ENCODE measurements at places on chromosomes 11 and 22.

- DNase-seq: no peak
These were observed 8.3 kb downstream of the KRTAP5-11 start for GRCh38 chr11:71574418-71574817.

DNA sequence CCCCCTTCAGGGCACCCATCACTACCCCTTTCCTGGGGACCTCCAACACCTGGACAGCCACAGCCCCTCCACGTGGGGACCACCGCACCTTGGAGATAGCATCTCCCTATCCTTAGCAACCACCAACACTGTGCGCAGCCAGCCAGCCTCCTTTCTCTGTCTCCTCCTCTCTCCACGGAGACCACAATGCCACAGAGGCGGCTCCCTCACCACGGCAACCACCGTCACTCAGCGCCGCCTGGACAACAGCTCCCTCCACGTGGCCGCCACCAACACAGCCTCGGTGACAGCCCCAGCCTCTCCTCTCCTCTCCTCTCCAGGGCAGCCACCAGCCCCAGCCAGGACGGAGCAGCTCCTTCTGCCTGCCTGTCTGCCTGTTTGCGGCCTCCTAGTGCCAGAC is 10.5 kb downstream of the ELFN2 start:
- DNase-seq: no peak

DNA sequence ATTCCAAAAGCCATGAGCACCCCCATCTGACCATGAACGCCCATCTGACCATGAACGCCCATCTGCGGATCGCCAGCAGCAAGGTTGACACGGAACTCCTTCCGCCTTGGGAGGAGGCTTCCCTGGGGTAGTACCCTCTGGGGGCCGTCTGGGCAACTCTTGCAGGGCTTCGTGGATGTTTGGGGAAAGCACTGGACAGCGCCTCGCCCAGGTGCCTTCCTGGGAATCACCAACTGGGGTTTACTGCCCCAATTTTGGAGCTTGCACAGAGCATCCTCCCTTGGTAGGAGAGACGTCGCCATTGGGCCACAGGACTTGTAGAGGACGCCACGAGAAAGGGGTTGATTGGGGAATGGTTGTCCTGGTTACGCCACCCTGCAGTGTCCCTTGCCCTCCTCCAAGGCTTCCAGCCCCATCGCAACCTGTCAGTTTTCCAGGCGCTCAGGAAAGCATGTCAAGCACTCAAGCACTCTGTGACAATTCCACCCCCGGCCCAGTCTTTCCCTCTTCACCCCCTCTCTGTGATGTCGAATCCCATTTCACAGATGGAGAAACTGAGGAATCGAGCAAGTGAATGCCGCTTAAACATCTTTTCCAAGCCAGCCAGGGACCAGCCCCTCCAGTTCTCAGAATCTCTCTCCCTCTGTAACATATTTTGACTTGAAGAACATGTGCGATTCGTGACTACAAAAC is 914 bp upstream of the PRDM11 start:
- DNase-seq: peak; percentile 53

GRCh38 chr11:58742981-58743880 is 11.5 kb upstream of the GLYAT start:
- DNase-seq: no peak

DNA sequence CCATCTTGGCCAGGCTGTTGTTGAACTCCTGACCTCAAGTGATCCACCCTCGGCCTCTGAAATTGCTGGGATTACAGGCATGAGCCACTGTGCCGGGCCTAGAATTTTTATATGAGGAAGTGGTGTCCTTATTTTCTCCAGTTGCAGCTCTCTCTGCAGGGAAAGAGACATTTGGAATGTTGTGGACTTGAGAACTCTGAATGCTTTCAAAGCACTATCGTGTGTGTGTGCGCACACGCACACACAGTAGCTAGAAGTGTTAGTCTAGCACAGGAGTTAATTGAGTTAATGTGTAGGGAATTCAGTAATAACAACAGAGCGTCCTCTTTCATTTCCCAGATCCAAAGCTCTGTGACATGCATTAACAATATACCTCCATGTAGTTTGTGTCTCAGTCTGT is 164.0 kb upstream of the RASSF10 start:
- DNase-seq: no peak

GRCh38 chr11:2348986-2349385 is 28.1 kb upstream of the CD81 start:
- DNase-seq: peak; percentile 37

GRCh38 chr11:115363426-115363825 is 140.8 kb downstream of the CADM1 start:
- DNase-seq: no peak

GRCh38 chr11:102798012-102798746 is at the start of gene MMP1:
MMP1 (minus strand) TSS chr11:102798160; CDS start chr11:102798092, 68 bp downstream.
- DNase-seq: peak; percentile 38

- DNase-seq: no peak
These were observed 36.2 kb upstream of the CD5 start for GRCh38 chr11:61065955-61066638.

- DNase-seq: peak; percentile 19
These were observed 13.4 kb upstream of the ST14 start for GRCh38 chr11:130145975-130146776.

- DNase-seq: no peak
These were observed 379.3 kb downstream of the INSC start for GRCh38 chr11:15493921-15494620.

DNA sequence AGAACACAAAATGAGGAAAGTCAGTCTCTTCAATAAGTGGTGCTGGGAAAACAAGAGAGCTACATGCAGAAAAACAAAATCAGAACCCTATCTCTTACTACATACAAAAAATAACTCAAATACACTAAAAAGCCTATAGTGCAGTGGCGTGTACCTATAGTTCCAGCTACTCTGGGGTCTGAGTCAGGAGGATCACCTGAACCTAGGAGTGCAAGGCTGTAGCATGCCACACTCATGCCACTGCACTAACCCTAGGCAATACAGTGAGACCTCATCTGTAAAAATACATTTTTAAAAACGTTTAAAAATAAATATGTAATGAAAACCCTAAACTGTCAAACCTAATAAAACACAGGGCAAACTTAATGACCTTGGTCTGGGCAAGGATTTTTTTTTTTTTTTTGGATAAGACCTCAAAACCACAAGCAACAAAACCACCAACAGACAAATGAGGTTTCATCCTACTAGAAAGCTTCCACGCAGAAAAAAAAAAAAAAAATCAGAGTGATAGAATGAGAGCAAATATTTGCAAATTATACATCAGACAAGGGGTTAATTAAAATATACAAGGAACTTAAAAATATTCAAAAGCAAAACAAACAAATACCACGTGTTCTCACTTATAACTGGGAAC is 35.2 kb downstream of the XKR3 start:
- no peak for DNase-seq

DNA sequence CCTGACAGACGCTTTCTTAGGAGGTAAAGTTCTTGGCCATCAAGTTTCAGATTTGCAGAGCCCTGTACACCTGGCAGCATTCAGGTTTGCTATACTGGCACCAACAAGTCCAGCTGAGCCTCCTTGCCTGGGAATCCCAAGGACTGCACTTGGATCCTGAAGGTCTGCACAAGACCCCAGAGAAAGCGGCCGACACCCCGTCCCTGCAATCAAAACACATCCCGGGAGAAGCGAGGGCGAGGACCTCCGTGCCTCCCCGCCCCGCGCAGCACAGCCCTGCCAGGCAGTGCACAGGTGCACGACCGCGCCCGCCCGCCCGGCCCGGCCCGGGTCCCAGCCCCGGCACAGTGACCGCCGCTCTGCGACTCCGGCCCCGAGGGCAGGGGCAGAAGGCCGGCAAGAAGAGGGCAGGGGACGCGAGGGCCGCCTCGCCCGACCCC is 559 bp downstream of the MRTFA start:
- DNase-seq: no peak

- DNase-seq: no peak
These were observed 79.2 kb upstream of the WNT11 start for GRCh38 chr11:76285397-76286104.

DNA sequence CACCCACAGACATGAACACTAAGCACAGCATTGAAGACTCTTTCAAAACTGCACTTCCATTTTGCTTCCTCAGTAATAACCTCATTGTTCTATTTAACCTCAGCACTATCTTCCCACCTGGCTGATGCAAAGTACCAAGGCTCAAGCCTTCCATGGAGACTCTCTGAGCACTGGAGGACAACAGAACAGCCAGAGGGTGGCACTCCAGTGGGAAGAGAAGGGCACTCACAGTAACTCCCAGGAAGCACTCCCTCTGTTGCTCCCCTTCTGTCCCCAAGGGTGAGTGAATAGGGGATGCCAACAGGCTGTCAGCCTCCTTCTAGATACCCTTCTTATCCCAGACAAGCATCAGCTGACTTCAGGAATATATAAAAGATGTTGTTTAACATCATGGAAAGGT is 3.5 kb downstream of the ME3 start:
- no peak for DNase-seq

GRCh38 chr11:95544095-95544856 is 245.3 kb downstream of the FAM76B start:
- DNase-seq: peak; percentile 45

GRCh38 chr11:12007769-12008737 is at the start of gene DKK3:
DKK3 (minus strand) TSS chr11:12008626; CDS start chr11:12008582, 44 bp downstream.
- no peak for DNase-seq

DNA sequence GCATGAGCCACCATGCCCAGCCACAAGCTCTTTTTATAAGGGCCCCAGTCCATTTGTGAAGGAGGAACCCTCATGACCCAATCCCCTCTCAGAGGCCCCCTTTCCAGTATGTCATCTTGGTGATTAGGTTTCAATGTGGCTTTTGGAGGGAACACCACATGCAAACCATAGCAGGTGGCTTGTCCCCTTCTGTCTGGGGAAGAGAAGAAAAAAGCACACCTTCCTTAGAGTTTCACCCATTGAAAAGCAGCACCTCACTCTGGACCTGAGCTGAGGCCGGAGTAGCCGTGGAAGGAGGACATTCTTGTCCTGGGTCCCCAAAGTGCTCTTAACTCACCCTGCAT is 25.4 kb downstream of the NEAT1 start:
- DNase-seq: no peak

DNA sequence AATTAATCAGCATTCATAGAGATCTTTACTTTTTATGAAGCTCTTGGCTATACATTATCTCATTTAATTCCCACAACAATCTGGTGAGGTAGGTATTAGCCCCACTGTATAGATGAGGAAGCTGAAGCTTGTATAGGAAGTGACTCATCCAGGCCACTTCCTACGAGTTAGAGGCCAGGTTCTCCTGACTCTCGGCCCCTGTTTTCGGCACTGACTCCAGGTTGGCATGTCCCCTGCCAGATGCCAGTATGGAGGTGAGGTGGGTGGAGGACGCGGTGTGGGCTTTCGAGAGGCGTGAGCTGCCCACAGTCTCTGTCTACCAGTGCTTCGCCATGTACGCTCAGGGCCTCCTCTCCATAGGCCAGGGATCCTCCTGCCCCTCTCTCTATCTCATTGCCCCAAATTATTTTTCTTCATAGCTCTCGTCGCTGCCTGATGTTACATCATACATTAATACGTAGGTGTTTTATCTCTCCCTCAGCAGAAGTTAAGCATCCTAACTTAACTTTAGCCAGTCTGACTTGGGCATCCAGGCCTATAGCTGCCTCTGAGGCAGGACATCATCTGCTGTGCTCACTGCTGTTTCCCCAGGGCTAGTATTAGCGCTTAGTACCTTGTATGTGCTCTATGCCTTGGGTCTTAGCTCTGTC is 9.0 kb downstream of the DGAT2 start:
- DNase-seq: peak; percentile 14

DNA sequence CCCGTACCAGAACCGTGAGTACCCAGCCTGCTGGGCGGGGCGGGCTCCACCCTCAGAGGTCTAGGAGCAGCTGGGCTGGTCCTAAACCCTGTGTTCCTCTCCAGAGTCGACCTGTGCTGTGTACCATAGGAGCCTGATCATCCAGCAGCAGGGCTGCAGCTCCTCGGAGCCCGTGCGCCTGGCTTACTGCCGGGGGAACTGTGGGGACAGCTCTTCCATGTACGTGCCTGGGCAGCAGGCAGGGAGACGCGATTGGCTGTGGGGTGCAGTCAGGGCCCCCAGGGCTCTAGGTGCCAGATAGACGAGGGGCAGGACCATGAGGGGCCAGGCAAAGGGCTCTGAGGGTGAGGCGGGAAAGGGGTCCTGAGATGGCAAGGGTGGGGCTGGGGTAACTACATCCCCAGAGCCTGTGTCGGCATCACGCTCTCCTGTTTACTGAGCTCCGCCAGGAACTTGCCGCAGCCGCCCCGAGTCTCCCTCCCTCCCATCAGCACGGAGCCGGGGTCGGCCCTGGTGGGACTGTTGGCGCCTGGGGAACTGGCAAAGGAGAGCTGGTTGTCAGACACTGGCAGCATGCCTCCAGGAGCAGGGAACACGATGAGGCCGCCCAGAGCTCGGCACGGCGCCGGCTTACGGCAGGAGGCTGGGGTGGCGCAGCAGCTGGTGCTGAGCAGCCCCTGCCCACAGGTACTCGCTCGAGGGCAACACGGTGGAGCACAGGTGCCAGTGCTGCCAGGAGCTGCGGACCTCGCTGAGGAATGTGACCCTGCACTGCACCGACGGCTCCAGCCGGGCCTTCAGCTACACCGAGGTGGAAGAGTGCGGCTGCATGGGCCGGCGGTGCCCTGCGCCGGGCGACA is 22.9 kb upstream of the MUC5B start:
- no peak for DNase-seq

DNA sequence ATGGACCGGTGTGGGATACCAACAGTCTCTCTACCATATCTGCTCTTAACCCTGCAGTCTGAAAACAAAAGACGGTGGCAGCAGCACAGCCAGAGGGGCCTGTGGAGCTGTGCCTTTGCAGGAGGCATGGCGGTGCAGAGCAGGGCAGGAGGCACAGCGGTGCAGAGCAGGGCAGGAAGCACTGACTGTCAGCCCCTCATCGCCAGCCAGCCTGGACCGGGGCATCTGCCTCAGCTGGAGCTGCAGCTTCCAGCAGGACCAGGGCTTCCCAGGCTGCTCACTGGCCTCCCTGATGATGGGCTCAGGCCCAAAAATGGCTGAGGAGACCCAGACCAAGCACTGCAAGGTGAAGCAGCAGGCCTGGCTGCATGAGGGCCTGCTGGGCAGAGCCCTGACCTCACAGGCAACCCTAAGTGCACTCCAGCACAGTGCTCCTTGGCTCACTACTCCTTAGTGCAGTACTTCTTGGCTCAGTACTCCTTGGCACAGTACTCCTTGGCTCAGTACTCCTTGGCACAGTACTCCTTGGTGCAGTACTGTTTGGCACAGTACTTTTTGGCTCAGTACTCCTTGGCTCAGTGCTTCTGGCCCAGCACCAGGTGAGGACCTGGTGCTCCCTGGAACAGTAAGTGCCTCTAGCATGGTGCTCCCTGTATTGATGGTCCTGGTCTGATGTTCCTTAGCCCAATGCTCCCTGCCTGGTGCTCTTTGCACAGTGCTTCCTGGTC is 78.0 kb downstream of the DHCR7 start:
- DNase-seq: no peak

GRCh38 chr11:45556851-45557707 is 108.3 kb downstream of the CHST1 start:
- DNase-seq: peak; percentile 43

- DNase-seq: no peak
These were observed 13.7 kb downstream of the DCDC1 start for GRCh38 chr11:31355817-31356216.

DNA sequence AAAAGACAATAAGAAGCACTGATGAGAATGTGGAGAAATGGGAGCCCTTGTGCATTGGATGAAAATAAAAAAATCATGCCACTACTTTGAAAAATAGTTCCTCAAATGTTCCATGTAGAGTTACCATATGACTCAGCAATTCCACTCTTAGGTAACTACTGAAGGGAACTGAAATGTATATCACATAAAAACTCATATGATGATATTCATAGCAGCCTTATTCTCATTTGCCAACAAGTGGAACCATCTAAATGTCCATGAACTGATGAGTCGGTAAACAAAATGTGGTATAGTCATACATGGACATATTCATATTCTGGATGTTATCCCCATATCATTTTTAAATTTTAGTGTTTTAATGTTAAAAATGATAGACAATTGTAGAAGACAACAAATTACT is 3.5 kb downstream of the KRTAP5-9 start:
- DNase-seq: peak; percentile 9

Data from iris pigment epithelial cell (primary cell).